Pulmonary artery endothelial cell (primary cell): ENCODE measurements at places on chromosomes 12 and 14.

- no peak for DNase-seq
These were observed 3.3 kb upstream of the ASCL1 start for GRCh38 chr12:102954134-102954533.

- DNase-seq: no peak
These were observed 106.6 kb downstream of the BRMS1L start for GRCh38 chr14:35932659-35933159.

- DNase-seq: no peak
These were observed 3.0 kb downstream of the E2F7 start for GRCh38 chr12:77062396-77062795.

DNA sequence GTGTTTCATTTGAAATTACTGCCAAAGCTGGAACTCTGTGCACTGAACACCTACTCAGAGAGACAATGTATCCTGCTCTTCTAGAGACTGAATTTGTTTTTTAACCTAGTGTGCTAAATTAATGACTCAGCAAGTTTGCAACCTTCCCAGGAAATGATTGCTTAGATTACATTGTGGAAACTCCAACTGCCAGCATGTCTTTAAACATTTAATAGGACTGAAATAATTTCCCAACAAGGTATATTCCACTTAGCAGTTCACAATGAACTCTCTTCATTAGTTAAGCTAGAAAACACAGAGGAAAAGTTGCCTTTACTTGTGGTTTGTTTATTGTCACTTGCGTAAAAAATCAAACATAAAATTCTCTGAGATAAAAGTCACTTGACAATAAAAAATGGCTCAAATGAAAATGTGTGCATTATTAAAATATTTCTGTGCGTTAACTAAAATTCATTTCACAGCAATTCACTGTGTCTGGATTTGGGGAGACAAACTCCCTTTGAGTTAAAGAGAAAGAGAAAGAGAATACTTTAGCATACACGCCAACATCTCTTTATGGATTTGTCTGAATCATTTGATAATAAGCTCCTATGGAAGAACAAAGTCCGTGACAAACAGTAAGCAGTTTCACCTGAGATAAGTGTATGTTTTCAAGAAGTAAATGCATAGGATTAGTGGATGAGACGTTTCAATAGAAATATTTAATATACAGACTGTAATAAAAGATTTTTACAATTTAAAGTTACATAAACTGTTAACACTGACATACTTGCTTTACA, 284.0 kb downstream of the PRKD1 start:
- DNase-seq: no peak

DNA sequence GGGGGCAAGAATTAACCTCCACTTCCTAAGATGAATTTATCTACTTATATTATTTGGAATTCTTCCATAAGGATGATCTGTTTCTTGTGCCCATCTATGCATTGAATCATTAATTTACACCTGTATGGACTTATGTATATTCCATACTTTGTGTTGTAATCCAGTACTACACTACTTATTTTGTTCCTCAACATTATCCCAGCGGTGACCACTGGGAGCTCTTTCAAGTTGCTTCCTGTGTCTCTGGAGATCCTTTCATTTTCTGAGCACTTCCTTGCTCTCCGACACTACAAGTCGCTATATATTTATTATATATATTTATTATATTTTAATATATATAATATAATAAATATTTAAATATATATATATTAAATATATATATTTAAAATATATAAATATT, 54.9 kb upstream of the SCN8A start:
- no peak for DNase-seq

- no peak for DNase-seq
These were observed 30.7 kb upstream of the BCL7A start for GRCh38 chr12:121990692-121991603.

DNA sequence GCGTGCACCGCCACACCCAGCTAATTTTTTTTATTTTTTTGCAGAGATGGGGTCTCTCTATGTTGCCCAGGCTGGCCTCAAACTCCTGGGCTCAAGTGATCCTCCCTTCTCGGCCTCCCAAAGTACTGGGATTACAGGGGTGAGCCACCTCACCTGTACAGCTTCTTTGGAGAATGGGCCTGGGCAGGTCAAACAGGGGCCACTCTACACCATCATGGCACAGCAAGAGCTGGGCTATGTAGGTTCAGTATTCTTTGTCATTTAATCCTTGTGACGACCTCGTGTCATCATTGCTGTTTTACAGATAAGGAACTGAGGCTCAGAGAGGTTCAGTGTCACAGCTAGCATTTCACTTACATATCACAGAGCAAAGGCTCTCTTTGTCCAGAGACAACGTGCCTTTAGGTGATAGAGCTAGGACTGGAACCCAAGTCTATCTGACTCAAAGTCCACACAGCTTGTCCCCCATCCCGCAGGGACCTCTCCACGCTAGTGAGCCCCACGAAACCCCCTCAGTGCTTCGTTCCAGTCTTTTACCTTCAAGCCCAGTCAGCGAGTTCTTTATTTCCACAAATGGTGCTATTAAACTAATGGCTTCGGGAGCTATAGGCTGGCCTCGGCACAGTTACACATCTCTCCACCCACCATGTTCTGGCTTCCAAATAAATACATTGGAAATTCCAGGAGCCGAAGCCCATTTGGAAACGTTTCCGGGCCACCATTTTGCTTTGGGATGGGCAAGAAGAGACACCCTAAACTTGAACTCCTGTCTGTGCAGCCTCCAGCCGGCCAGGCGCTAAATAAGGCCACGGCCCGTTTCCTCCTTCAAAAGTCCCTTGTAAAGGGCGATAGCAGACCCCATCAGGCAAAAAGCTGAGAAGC, 660 bp upstream of the MAP1LC3B2 start:
- no peak for DNase-seq

DNA sequence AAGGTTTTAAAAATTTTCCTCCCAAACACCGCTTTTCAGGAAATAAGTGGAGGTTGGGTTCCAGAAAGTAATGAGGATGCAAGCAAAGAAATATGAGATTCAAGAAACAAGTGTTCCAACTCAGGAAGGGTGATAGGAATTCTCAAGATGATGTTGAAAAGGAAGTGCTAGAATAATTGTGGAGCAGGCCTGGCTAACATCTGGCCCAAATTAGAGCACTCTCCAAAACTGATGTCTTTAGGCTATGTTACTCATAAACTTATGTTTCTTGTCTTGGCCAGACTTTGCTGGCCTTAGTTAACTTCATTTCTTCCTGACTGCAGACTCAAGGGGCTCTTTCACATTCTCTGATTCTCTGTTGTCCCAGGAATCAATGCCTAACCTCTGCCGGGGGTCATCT, 116.3 kb downstream of the TMTC3 start:
- DNase-seq: no peak

DNA sequence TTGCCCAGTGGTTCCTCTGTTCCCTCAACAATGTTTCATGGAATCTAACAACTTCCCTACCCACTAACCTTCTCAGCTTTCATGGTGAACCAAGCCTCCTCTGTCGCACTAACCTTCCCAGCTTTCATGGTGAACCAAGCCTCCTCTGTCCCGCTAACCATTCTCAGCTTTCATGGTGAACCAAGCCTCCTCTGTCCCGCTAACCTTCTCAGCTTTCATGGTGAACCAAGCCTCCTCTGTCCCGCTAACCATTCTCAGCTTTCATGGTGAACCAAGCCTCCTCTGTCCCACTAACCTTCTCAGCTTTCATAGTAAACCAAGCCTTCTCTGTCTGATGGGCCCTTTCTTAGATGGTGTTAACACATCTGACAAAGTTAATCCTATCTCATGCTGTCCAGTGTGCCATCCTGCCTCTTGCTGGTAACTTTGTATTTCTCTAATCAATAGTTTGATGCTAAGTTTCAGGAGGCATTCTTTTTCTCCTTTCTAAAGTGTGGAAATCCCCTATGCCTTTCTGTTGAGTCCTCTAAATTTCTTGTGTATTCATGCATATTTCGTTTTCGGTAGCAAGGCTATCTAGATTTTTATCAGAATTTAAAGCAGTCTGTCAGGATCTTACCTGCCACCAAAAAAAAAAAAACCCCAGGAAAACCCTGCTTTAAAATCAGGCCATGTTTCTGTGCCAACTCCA, 26.8 kb upstream of the KCNK13 start:
- no peak for DNase-seq

GRCh38 chr14:29930283-29930682, 2.6 kb upstream of the PRKD1 start:
- no peak for DNase-seq

DNA sequence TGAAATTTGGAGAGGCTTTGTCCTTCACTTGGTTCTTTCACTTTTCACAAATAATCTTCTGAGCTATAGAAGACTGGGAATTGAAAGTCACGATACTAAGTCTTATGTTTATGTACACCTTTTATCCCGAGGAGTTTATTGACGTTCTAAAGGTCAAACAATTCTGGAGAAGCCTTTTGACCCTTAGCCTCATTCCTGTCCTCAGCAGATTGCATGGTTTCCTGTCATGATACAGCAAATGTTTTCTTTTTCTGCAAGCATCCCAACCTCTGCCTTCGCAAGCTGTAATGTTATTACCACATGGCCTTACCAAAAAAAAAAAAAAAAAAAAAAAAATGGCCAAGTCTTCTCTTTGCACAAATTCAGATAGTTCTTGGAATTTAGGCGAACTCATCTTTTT, 411.7 kb upstream of the FLRT2 start:
- no peak for DNase-seq
